ENCODE measurements at places on chromosomes 12 and 14.

DNA sequence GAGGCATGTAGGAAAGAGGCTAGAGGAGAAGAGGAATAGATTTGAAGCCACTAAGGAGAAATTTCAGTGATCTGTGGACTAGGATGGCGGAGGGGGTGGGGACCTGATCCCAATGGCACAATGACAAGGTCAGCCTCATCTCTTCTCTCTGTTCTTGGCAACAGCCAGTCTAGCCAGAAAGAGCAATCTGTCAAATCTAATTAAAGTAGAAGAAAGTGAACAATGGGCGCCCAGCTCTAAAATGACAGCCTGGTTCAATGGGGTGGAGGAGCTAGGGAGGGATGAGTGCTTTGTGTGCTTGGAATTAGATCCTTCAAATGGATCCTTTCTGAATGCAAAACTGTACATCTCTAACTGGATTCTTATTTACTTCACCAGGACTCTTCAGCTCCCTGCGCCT is 37.2 kb upstream of the TUBA1C start:
- DNase-seq: no peak

DNA sequence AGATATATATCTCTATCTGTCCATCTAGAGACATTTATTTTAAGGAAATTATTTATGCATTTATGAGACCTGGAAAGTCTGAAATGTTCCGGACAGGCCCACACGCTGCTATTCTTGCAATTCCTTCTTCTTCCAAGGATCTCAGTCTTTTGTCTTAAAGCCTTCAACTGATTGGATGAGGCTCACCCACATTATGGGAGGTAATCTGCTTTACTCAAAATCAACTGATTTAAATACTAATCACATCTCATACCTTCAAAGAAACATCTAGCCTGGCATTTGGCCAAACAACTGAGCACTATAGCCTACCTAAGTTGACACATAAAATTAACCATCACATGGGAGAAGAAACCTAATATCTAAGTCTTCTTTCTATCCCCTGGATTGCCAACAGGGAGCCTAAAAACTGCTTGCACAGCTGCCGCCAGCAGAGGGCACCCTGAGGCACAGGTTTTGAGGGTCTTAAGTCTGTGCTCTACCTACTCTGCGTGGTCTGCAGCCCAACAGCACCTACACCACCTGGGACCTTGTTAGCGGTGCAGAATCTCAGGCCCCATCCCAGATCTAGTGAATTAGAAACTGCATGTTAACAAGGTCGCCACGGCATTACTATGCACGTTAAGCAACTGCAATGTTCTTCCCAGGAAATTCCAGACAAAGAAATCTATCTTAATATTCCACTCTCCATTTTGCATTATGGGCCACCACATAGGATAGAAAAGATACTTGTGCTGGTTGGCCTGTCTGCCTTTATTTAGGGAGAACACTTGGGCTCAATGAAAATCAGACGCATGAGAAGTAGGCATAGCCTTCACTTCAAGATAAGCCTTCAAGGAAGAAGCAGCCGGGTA is 249.7 kb downstream of the FOXG1 start:
- DNase-seq: no peak

DNA sequence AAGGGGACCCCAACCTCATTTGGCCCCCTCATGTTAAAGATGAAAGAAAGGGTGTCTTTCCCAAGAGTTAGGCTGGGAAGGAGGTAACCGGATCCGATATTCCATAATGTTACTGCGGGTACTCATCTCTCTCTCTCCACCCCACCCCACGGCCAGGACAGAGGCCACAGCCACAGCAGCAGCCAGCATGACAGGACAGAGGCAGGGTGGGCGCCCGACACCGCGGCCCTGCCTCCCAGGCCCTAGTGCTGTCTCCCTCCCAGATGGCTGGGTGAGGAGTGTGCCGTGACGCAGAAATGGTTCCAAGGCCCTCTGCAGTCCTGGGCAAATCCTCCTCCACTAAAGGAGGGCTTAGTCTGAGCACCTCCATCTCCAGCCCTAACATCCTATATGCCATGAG is 6.2 kb downstream of the SLC6A12 start:
- DNase-seq: no peak

DNA sequence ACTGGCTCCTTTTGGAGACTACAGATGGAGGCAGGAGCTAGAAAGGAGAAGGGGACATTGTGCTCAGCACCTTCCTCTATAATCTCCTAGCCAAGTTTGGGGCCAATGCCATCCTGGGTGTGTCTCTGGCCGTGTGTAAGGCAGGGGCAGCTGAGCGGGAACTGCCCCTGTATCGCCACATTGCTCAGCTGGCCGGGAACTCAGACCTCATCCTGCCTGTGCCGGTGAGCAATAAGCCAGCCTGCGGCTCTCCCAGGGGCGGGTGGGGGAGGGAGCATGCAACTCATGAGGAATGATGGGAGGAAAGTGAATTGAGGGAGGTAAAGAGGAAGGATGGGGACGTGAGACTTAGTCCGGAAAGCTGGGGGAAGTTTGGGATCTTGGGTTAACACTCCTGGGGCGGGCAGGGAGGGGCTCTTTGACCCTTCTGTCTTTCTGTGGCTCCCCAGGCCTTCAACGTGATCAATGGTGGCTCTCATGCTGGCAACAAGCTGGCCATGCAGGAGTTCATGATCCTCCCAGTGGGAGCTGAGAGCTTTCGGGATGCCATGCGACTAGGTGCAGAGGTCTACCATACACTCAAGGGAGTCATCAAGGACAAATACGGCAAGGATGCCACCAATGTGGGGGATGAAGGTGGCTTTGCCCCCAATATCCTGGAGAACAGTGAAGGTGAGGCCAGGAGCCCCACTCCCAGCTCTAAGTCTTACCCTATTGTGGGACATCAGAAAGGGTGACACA is 3.3 kb downstream of the ENO2 start:
- DNase-seq: no peak

DNA sequence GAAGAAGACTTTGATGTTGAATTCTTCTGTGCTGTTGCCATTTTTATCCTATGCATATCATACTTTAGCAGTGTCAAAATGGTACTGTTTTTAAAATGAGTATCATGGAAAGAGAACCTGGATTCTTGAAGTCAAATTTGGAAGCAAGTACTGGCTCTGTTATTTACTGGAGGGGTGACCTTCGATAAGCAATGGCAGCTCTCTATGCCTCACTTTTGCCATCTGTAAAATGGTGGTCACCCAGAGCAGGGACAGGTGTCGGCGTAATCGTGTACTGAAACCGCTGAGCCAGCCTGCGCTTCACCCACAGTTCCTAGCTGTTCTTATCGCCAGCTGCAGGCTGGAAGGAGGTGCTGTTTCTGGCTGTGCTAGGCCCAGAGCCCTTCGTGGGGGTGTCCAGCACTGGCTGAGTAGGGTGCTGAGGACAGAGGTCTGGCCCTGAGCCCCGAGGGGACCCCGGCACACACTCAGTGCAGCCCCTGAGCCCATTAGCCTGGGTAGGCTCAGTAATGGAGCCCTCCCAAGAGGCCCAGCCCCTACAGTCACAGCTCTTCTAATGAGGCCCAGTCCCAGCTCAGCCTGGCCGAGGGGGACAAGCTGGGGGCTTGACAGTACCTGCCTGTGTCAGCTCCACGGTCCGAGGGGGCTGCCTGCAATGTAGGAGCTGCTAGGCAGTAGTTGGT is 183.5 kb downstream of the PHETA1 start:
- no peak for DNase-seq

DNA sequence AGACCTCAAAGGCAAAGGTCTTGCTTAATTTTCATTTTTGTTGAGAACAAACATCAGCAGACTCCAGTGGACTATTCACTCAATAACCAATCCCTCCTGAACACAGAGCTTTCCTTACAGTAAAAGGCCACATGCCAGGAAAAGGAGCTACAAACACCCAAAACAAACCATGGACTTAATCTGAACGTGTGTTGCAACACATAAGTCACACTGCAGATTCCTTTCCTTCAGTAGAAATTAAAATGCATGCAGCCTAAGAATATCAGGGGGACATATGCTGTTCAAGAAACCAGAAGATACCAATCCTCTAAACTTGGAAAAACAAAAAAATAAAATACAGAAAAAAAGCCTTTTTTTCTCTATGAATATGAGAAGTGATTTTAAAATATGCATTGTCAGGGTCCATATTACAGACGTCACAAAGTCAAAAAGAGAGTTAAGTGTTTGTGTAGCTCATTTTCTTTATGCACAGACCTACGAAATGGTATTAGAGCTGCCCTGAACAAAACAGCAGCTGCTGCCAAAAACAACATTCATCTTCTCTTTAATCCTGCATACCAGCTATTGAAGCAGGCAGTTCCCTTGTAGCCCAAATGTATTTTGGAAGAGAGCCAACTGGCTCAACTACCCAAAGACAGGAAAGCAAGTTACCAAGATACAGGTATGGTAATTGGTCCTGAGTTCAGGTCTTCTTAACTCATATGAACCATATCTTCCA is 26.2 kb downstream of the KITLG start:
- DNase-seq: no peak
